ENCODE measurements at places on chromosomes 6 and 20.

DNA sequence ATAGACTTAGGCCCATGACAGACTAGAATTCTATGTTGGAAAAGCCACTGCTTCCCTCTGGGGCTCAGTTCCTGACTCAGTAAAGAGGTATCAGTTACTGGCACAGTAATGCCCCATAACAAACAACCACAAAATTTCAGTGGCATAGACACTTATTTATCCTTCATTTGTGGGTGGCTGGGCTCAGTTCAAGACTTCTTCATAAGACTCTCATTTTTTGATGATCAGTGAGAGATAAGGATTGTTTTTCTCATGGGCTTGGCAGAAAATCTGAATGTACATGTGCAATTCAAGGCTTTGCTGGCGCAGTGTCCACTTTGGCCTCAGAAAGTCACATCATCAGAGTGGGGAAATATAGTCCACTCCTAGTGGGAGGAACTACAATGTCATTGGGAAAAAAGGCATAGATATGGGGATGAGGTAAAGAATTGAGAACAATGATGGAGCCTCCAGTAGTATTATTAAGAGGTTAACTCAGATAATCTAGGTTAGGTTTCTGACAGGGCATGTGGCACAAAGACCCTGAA is 384.6 kb upstream of the FLRT3 start:
- no peak for DNase-seq

DNA sequence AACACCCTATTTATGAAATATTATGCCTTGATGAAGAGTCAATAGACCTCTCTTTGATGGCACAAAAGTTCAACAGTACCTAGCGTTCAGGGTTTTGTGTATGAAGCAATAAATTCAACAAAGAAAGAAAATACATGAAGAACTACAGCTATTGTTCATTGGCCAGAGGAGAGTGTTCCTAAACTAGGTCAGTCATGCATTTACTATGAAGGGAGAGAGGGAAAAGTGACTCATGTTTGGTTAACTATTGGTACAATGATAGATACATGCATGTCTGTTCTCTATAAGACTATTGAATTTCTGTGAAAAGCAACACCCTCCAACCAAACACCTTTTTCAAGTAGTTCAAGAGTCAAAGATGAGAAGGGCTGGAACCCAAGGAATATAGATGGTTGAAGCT is 50.7 kb downstream of the CLIC5 start:
- DNase-seq, result no peak

DNA sequence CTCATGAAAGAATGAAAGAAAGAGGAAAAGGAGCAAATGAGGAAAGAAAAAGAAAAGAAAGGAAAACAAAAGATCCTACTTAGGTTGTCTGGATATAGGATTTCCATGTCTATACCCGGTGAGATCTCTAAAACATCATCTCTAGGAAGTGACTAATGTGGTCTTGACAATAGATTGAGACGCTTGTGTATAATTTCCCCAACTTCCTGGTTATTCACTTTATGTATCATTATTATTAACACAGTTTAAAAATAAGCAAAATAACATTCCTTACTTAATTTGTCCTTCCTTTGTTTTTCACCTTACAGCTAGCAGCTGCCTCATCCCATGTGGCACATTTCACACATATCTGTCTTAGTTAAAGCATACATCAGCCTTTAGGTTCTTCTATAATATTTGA is 27.0 kb downstream of the LAMA4 start:
- DNase-seq, result no peak

DNA sequence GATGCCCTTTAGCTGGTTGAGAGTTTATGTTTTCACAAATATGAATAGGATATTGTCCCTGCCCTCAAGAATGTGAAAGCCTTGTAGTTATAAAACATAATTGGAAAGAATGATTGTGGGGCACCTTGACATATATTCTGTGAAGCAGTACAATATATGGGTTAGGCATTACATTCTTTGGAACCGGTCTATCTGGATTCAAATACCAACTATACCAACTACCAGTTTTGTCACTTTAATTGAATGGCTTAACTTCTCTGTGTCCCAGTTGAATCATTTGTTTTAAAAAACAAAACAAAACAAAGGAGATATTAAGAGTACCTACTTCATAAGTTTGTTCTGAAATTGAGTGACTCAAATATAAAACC is 146.5 kb downstream of the TBC1D32 start:
- DNase-seq, result no peak

- DNase-seq, result no peak
These were observed 36.5 kb upstream of the BCLAF1 start for GRCh38 chr6:136326038-136326553.

GRCh38 chr6:107667790-107668189 is 156.3 kb downstream of the SCML4 start:
- no peak for DNase-seq

DNA sequence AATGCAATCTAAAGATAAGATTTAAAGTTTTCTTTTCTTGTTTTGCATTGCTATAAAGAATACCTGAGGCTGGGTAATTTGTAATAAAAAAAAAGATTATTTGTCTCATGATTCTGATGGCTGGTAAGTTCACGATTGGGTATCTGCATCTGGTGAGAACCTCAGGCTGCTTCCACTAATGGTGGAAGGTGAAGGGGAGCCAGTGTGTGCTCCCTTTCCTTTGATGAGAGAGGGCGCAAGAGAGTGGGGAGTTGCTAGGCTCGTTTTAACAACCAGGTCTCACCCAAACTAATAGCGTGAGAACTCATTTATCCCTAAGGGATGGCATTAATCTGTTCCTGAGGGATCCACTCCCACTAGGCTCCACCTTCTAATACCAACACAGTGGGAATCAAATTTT is 353.2 kb downstream of the BTBD3 start:
- DNase-seq, result no peak

DNA sequence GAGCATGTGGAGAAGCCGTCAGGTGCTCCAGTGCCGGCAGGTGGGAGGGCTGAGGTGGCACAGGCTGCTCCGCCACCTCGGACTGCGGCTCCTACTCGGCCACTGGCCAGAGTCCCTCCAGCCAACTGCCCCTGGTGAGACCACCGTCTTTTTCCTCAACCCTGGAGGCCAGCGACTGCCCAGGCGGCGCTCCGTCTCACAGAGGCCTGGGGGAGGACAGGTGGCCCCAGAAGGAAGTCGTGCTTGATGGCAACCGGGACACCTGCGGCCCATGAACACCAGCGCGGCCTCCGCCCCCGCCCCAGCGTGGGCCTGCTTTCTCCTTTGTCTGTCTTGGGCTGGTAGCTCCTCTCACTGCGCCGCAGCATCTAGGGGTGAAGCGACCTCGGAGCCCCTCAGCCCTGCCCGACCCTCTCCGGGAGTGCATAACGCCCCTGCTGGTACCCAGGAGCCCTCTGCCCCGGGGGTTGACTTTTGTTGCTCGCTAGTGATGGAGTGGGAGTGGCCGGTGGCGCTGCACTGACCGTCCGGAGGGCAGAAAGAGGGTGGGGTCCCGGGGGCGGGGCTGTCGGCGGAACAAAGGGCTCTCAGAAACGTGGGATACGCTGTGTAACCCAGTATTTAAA is 706 bp upstream of the TUBB2B start:
- DNase-seq, result no peak

DNA sequence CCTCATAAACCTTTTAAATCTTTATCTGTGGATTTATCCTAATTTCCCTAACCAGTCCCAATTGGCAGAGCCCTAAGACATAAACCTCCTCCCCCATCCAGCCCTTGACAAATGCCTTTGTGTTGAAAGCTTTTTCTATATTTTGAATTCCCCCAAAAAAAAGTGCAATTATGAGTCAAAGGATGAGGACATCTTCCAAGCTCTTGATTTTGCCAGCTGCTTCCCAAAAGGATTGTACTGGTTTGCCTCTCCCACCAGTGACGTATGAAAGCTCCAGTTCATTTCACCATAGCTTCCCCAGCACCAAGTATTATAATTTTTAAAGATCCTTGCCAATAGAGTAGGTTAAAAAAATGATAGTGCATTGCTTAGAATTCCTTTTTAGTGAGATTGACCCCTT is 38.9 kb downstream of the SIRPA start:
- DNase-seq, result no peak

- no peak for DNase-seq
These were observed at the start of gene SLC52A3 for GRCh38 chr20:768426-768978. SLC52A3 (minus strand) TSS chr20:768500; CDS start chr20:765774, 2,726 bp downstream.

DNA sequence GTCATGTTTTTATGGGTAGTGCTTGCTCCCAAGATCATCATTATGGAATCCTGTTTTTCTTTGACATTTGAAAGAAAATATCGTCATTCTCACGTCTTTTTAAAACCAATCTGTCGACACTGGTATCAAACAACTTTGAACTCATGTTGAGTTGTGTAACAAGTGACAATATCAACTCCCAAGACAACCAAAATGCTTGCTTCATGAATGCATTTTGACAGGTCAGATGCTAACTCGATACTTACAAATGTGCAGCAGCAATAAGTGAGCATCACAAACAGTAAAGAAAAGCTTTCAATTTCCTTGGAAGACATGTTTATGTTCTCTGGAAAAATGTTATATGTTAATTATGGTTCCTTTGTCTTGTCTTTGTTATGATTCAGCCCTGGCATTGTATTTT is 125.9 kb downstream of the EPHA7 start:
- DNase-seq, result no peak

DNA sequence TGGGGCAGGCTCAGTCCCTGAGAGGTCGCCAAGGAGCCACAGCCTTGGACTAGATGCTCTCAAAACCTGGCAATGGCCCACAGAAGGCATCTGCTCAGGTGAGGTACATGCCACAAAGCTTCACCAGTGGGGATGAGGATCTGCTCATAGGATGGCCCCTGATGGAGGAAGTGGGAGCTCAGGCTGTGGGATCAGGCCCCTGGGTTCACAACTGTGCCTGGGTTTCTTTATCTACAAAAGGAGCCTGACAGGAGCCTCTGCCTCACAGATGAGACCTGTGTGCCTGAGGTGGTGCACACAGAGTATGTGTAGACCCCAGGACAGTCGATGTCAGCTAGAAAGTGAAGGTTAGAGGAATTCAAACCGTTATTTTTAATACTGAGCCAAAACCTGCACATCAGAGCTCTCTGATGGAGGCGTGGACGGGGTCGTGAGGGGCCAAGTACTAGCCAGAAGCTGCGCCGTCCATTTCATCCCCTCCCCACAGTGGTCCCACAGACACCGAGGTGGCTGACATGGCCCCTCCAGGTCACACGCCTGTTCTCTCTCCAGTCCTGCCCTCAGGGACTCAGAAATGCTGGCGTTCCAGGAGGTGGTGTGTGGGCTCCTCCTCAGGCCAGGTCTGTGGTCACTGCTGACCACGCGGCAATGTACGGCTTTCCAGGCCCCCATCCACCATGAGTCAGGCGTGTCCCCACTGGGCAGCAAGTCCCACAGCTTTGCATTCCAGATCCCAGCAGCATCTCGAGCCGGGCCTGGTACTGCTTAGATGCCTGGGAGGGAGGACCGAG is 33.3 kb downstream of the NTSR1 start:
- no peak for DNase-seq

DNA sequence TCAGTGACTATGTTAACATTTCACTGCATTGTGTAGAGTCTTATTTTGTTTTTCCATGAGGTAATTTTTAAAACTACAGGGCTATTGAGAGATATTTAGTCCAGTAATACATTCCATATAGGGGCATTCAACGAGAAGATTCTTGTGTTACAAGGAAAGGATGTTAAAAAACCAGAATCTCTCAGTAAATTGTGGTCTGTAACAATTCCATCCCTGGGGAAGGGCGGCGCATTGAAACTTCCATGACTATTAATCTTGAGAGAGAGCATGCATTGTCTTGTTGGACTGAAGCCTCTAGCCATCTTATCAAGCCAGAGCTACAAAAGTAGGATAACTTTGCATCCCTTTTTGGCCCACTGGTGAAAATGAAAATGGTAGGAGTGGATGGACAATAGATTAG is 119.7 kb downstream of the BCKDHB start:
- no peak for DNase-seq

GRCh38 chr6:25038999-25039398 is 103.2 kb upstream of the RIPOR2 start:
- DNase-seq, result no peak

DNA sequence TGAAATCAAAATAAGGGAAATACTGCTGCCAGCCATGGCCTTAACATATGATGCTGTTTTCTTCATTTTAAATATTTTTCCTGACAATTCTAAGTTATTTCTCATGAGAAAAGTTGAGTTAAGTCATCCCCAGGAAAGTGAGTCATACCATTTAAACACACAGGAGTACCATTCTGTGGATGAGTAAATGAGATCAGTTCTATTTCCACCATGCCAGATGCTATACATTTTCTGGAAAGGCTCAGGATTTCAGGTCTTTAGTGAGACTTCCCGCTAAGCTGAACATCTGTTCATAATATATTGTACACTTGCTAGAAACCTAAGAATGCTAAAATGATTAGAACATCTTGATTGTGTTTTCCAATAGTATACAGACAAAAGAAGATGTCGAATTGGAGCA is 256.2 kb upstream of the MANEA start:
- no peak for DNase-seq

DNA sequence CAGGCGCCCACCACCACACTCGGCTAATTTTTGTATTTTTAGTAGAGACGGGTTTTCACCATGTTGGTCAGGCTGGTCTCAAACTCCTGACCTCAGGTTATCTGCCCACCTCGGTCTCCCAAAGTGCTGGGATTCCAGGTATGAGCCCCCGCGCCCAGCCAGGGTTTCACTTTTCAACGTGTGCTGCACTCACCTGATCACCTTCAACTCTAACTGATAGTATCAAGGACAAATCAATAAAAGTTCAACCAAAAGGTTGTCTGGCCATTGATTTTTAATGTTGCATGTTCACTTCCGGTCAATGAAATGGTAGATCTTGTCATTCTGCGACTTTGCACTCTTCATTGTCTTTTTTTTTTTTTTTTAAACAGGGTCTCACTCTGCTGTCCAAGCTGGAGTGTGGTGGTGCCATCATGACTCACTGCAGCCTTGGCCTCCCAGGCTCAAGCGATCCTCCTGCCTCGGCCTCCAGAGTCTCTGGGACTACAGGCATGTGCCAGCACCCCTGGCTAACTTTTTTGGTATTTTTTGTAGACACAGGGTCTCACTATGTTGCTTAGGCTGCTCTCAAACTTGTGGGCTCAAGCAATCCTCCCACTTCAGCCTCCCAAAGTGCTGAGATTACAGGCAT is 37.3 kb downstream of the ZNF217 start:
- DNase-seq, result no peak

- DNase-seq, result no peak
These were observed 23.8 kb downstream of the VEGFA start for GRCh38 chr6:43793875-43794242.

DNA sequence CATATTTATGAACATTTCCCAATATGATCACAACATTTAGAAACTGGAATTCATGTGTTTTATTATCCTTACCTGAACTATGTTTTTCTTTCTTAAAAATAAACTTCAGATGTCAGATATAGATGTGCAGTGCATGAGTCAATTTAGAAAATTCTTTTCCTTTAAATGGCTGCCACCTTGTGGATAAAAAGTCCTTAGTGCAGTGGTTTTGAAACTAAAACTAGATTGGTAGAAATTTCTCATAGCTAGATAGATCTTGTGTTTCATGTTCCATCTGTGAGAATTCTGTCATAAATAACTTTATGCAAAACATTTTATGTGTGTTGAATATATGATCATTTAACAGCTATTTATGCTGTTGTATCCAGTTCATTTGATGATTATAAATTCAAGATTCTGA is 134.9 kb downstream of the KLHL32 start:
- DNase-seq, result peak; percentile 28

GRCh38 chr6:6631534-6632276 is 43.2 kb downstream of the LY86 start:
- DNase-seq, result no peak

- no peak for DNase-seq
These were observed 134.2 kb downstream of the TRIM27 start for GRCh38 chr6:28789553-28790083.

GRCh38 chr20:258963-259362 is 1.4 kb downstream of the DEFB132 start:
- no peak for DNase-seq

Measured in GM19239 (cell line).